Caki2 (cell line): ENCODE measurements at places on chromosomes 2 and 18. TPM values are rescaled to one million over a fixed set of nuclear protein-coding genes. Genes with fewer than 3 reads are reported as not detected.

Gene SNED1
- not detected in 2 replicates for total RNA-seq

Gene CXCR2
- total RNA-seq = not detected in 2 replicates

Gene ADGRF3
- total RNA-seq = 0.23 and 0.68 TPM in 2 replicates

Gene CRYBA2
- not detected in 2 replicates for total RNA-seq
